Stimulated activated CD4-positive, alpha-beta T cell treated with anti-CD3 and anti-CD28 coated beads, Interleukin-12 subunit alpha, Interleukin-12 subunit beta, amount 100 ng/mL, for 4 hours (primary cell): ENCODE measurements at places on chromosomes 5 and 9.

DNA sequence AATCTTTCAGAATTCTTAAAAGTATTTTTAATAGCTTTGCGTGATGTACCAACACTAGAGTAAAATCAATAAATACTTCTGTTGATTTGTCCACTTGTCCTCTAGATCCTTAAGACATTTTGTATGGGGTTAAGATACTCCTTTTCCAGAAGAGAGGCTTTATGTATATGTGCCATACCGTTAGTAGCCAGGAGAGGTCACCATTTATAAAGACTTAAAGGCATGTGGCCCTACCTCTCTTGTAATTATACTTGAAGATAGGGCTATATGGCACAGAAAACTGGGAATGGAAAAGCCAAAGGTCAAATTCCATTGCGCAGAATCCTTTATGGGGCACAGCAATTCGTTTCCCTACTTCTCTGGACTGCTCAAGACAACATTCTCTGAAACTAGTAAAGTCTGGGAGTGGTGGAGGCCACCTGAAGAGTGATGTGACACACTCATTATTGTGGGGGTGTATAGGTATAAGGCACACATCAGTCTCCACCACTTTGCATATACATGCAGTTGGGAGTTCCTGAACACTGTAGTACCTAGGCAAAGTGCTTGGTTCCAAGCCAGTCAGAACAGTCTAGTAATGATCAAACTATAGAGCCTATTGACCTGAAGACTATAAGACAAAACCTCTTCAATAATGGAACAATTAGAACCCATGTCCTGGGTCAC, 140.1 kb upstream of the FBXL17 start:
- no peak for DNase-seq

DNA sequence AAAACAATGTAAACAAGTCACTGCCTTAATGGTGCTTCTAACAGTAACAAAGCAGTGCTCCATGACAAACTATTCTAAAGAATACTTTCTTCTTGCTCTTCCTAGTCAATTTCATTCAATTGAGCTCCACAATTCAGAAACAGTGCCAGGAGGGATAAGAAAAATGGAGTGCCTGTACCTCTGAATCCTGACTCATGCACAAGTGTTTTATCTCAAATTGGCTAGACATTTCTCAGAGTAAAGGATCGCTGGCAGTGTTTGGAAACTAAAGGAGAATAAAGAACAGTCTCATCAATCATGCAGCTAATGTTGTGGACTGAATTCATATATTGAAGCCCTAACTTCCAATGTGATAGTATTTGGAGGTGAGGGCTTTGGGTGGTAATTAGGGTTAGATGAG, 27.6 kb downstream of the SLC25A51 start:
- no peak for DNase-seq

GRCh38 chr9:129826344-129826743, 2.4 kb upstream of the TOR1A start:
- no peak for DNase-seq

GRCh38 chr9:75001719-75002421, 26.2 kb downstream of the CARNMT1 start:
- no peak for DNase-seq

DNA sequence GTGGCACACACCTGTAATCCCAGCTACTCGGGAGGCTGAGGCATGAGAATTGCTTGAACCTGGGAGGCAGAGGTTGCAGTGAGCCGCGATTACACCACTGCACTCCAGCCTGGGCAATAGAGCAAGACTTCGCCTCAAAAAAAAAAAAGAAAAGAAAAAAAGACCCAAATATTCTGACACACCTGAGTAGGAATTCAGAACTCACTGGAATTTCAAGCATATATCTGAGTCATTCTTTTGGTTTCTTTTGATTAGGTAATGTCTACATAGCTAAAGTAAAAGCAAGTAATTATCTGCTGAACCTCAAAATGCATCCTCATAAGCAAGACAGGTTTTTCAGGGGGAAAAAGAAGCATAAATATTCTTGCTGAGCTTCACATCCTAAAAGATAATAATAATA, 35.9 kb downstream of the ANKRD31 start:
- DNase-seq: no peak

DNA sequence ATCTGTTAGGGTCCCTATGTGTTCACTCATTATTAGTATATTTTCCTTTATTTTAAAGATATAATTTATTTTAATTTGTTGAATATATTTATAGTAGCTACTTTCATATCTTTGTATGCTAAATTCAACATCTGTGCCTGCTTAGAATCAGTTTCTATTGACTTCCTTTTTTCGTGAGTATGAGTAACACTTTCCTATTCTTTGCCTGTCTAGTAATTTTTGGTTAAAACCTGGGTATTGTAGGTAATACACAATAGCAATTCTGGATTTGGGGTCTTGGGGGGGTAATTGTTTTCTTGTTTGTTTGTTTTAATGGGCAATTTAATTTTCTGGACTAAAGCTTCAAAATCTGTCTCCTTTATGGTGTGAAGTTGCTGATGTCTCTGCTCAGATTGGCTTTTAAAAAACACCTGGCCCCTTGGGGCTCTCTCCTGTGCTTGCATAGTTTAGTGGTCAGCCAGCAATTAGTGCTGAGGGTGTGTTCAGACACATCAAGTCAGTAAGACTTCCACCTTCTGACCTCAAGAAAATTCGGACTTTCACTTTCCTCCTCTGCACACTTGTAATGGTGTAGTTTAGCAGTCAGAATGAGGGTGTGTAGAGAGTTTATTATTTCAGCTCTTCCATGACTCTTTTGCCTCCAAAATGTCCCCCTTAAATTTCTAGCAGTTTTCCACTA, 124.4 kb upstream of the MAP1B start:
- no peak for DNase-seq

DNA sequence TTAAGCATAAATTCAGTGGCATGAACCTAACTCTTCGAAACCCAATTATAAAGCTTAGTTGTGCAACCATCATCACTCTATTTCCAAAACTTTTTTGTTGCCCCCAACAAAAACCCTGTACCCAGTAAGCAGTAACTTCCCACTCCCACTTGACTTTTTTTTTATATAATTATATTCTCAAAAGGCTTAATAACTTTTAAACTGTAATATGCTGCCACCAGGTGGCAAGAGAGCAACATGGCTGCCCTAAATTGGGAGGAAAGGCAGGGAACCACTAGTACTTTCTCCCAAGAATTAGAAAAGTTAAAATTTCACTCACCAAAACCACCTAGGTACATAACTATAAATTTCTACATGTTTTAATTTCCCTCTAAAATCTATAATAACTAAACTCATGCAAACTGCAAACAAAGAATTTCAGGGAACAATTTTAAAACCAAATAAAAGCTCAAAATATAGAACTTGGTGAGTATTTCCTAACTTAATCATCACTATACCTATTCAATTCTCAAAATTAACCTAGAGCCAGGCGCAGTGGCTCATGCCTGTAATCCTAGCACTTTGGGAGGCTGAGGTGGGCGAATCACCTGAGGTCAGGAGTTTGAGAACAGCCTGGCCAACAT, 50.2 kb upstream of the RNF38 start:
- DNase-seq: no peak

- DNase-seq: no peak
Measured at GRCh38 chr9:86594724-86595123, 240.5 kb upstream of the TUT7 start.

DNA sequence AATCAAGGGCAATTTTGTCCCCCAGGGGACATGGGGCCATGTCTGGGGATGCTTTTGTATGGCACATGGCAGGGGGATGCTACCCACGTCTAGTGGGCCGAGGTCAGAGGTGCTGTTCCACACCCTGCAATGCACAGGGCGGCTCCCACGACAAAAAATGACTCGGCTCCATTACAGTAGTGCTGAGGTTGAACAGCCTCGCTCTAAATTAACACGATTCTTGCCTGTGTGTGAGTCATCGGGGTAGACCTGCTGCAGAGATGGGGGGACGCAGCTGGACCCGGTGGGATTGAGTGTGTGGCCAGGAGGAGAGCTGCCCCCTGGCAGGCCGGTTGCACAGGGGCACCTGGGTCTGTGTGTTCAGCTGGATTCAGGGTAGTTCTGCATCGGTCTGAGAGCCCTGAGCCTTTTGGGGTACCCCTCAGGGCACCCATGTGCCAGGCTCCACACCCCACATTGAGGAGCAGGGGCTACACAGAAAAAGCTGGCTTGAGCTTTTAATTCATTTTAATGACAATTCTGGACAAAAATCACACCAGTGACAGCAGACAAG, 20.0 kb upstream of the COL5A1 start:
- no peak for DNase-seq

GRCh38 chr9:34578241-34579103, 11.1 kb downstream of the CNTFR start:
- no peak for DNase-seq

DNA sequence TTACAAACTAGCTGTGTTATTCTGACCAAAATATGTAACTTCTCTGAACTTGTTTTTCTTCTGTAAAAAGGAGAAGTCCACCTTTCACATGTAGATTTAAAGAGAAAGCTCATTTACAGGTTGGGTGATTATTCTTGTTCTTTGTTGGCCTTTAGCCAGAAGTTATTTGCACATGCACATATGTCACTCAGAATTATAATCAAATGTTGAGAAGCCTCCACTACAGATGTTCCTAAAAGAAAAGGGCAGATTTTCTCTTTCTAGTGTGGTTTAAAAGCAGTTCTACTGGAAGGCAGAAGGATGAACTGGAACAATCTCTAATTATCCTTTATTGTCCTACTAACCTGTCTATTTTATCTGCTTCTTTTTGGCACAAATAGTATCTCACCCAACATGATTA, 209.8 kb upstream of the ELAVL2 start:
- no peak for DNase-seq

DNA sequence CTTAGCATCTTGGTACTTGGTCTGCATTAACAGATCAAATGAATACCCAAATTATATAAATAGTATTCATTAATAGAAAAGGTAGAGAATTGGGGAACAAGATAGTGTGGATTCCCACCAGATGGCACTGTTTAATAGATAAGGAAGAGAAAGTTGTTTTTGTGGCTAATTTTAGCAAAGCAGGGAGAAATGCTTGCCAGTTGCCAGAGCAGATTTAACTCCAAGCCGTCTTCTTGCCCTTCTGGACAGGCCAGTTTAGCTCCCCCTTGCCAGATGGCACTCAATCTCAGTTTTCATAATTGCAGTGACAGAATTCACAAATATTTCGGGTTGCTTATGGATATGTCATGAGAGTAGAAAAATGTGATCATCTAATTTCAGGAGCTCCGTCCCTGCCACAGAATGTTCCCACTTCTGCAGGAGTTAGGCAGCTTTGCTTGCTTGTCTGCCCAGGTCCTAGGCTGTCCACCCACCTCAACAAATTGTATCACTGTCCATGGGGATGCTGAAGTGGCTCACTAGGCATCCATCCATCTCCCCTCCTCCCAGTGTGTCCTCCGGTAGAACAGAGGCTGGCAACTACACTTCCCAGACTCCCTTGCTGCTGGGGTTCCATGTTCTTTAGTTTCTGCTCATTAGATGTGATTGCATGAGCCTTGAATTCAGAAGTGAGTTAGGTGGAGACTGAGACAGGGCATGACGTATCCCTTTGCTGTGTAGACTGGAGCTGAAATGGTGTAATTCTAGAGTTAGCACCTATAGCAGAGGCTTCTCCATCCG, 11.8 kb upstream of the HEXB start:
- no peak for DNase-seq

GRCh38 chr9:124018730-124019697, 7.4 kb downstream of the LHX2 start:
- DNase-seq: no peak

GRCh38 chr5:20610681-20611080, 622.7 kb upstream of the CDH18 start:
- no peak for DNase-seq

DNA sequence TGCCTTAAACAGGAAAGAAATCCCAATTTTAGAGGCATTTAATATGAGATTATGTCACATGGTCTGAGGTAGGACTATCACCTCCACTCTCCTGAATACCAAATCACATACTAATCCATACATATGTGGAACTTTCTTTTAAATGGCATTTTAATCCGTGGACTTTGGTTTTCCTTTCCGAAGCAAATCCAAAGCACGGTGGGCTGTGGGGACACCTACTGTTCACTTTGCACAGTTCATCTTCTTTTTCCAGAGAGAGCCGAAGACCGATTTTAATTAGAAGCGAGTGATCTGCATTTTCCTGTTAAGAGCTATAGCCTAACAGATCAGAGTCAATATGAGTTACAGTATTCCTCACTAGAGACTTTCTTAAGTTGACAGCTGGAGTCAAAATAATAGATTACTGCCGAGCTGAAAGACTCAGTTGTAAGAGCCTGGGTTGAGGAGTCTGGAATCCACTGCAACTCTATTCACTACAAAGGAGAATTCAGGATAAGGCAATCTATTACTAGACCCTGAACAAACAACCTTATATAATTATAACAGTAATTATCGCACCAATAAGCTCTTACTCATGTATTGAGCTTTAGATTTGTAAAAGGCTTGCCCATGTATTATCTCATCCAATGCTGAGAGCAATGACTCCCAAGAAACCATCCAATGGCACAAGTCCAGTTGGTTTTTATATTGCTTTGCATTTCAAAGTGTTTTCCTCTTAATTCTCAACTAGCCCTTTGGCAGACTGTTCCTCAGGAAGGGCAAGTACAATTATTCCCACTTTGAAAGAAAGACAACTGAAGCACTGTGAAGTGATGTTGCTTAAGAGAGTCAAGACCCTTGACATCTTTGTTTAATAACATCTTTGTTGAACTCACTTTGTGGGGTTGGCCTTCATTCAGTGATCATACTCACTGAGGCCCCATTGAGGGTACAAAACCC, 144.7 kb downstream of the TRPM6 start:
- DNase-seq: no peak

GRCh38 chr5:160270704-160271103, 41.4 kb downstream of the FABP6 start:
- DNase-seq: no peak

GRCh38 chr5:3197304-3198073, 398.1 kb upstream of the IRX1 start:
- no peak for DNase-seq

DNA sequence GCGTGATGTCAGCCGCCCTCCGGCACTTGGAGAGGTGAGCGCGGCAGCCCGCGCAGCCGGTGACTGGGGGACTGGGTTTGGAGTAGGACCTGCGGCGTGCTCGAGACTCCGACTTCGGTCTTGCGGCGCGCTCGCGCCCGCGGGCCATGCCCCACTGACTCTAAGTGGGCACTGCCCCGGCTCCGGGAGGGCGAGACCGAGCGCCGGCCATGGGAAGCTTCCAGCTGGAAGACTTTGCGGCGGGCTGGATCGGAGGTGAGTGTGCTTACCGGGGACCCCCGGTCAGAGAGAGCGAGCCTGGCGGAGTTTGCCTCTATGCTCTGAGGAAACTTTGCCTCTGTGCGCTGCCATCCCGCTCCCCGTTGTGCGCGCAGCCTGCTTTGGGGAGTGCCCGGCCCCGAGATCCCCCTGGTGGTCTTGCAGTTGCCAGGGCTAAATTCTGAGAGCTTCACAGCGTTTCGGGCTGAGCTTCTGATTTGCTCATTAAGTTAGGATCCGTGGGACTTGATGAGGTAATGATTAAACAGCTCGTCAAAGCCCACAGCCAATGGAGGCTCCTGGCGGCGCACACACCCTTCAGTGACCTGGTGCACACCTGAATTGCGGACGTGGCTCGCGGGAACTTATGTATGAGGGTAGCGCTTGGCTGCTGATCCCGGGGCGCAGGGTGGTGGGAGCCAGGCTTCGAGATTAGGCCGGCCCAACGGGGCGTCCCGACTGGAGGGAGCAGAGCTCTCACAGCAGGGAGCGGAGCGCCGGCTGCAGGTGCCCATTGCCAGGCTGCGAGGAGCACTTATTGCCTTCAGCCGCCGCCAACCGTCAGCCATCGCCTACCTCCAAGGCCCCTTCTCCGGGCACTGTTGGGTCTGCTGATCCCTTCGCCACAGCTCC, at the start of gene SLC25A48:
Gene SLC25A48, plus strand, starts transcription at position 25 of the 891 bp plus-strand sequence. Its CDS starts 185 bp downstream, at position 210.
- DNase-seq: no peak
